ENCODE measurements at places on chromosomes 16 and 17. TPM values are rescaled to one million over a fixed set of nuclear protein-coding genes. Genes with fewer than 3 reads are reported as not detected.

- DNase-seq, result no peak
Observed at GRCh38 chr16:51573191-51573590, 422.1 kb upstream of the SALL1 start.

- DNase-seq, result no peak
Observed at GRCh38 chr17:65830356-65830755, 268.9 kb upstream of the AXIN2 start.

DNA sequence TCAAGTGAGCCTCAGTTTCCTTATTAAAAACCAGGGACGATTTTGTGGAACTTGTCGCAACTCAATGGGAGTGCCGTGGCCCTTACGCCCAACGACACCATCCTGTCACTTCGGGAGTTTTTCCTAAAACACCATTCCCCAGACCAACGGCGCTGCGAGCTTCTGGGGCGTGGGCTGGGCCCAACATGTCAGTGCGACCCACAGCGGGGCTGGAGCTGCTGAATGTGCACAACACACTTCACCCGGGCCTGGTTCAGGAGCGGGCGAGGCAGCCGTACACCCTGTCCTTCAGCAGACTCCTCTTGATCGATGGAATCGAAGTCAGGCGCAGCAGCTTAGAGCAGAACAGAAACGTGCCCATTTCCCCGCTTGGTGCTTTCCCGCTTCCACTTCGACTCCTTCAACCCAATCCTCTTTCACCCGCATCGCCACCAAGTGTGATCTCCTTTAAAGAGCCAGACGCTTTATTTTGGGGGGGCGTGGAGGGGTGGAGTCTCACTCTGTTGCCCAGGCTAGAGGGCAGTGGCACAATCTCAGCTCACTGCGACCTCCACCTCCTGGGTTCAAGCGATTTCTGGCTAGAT is 13.2 kb upstream of the SLC7A5 start:
- DNase-seq, result no peak

DNA sequence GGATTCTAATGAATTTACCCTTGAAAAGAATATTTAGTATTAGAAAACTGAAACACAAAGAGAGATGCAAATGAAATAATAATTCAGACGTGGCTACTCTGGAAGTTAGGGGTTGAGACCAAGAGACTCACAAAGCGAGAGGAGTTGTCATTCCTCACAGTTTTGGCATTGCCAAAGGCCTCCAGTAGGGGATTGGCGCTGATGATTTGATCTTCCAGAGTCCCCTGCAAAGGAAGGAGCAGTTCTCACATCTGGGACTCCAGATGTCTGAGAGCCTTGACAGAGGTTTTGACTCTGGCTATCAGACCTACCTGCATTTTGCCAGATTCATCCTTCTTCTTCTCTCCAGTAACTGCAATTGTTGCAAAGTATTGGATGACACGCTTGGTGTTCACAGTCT is 6.6 kb downstream of the MYH8 start:
- no peak for DNase-seq

- DNase-seq, result no peak
Observed at GRCh38 chr17:78878871-78879527, 24.0 kb downstream of the CEP295NL start.

- no peak for DNase-seq
Observed at GRCh38 chr17:42566215-42566882, 551 bp upstream of the MLX start.

DNA sequence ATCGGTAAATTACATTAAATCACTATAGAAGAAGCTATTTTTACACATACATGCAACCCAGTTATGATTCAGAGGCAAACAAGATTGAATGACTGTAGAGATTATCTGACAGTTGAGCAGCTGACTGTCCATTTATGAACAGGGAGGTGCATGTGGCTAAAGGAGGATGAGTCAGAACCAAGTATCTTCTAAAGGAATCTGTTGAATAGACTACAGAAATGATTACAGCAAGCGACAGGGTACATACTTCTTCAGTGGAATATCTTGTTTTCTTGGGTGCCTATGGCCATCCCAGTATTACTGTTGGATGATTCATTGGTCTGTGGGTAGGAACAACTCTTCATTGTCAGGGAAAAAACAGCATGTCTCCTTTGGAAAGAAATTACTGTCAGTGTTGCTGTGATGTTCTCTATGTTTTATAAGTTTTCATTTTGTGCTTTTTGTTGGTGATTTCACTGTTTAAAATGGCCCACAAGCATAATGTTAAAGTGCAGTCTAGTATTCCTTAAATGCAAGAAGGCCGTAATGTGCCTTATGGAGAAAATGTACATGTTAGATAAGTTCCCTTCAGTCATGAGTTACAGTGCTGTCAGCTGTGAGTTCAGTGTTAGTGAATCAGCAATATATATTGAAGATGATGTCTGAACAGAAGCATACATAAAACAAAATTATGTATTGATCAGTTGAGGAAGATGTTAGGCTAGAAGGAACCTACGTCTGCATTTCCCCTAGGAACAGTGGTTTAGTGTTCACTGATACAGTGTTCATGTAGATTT is 27.0 kb downstream of the CBFB start:
- DNase-seq, result no peak

GRCh38 chr16:2081201-2082084 is 33.7 kb downstream of the TSC2 start:
- no peak for DNase-seq

DNA sequence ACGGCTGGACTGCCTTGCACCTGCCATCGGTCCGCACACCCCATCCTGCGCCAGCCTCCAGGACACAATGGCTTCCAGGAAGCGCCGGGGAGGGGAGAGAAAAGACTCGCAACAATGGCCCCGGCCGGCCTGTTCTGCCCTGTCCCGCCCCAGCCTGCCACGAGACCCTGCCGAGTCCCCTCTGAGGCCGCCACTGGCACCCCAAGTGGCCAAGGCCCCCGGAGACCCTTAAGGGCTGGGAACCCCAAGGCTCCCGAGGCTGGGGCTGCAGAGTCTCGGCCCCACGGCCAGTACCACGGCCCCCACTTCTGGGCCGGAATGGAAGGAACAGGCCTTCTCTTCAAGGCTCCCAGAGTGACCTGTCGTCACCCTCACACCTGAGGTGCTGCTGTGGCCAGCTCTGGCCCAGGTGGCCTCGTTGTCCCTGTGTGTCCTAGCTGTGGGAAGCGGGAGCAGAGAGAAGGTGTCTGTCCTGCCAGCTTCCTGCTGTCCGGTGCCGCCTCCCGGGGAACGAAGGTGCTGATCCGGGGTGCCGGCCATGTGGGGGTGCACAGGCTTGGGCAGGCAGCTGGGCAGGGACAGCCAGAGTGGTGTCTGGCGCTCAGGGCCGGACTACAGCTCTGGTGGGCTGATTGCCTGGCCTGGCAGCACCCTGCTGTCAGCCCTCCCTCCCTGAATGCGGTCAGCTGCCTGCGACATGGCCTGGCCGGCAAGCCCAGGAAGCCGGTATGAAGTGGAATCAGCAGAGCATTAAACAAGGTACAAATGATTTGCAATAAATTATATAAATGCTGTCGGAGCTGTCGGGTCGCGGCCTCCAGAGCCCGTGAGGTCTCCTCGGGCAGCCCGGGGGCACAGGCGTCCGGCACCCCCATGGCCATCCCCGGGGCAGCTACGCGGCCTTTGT is 8.2 kb upstream of the CACNA1H start:
- no peak for DNase-seq

DNA sequence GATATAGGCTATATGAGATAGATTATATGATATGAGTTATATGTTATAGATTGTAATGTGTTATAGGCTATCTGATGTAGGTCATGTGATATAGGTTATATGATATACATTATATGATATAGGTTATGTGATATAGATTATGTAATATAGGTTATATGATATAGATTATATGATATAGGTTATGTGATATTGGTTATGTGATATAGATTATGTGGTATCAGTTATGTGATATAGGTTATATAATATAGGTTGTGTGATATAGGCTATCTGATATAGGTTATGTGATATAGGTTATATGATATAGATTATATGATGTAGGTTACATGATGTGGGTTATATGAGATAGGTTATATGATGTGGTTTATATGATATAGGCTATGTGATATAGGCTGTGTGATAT is 68.5 kb downstream of the RGS9 start:
- DNase-seq, result no peak

DNA sequence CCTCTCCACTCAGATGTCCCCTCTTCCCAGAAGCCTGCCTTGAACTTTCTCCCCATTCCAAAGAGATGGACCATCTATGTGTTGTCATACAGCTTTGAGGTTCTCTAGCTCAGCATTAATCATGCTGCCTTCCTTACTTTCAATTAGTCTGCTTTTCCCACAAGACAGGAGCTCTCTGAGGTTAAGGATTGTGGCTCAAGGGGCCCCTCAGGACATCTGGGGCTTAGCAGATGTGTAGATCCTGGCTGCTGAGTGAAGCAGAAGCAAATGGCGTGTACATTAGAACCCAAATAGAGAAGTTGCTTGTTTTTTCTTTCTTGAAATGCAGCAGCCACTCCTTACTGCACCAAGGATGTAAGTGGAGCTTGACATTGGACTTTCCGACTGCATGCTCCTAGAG is 330.5 kb upstream of the TNRC6C start:
- DNase-seq, result no peak

GRCh38 chr17:77914385-77915254 is 43.9 kb upstream of the TNRC6C start:
- DNase-seq, result no peak

- no peak for DNase-seq
Observed at GRCh38 chr17:33218698-33219601, 74.1 kb downstream of the ASIC2 start.

The FGF11 gene
- total RNA-seq, result 18.8 TPM

DNA sequence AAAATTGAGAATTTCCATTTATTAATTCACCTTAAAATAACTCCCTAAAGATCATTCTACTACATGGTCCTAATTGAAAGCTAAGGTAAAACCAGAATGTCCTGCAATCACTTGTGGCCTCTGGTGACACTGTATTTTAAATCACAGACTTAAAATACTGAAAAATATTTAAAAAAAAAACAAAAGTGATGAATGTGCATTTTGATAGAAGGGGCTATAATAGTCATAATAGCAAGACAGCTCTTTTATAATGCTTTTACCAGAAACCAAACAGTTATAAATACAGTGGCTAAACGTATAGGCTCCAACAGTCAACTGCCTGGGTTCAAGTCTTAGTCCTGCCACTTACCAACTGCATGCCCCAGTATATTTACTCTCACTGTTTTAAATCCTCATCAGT is 21.2 kb downstream of the PHLPP2 start:
- no peak for DNase-seq

DNA sequence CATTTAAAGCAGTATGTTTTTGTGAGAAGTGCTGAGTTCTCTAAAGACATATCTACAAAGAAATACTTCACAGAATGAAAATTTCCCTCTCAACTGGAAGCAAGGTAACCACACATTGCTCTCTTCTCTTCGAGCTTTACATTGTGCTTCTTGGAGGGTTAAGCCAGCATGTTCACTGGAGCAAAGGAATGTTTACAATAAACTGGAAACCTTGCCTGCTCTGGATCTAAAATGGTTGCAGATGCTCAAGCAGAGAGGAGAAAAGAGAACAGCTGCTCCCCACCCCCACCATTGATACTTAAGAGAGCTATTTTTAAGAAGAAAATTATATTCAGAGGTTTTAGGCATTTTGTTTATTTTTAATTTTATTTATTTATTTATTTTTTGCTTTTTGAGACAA is 213.1 kb downstream of the CEP112 start:
- DNase-seq, result no peak

The GSG1L gene
- total RNA-seq, result 0.39 TPM

GRCh38 chr17:79686476-79686875 is 44.3 kb upstream of the ENPP7 start:
- DNase-seq, result no peak

The CCL3 gene
- 5.1 TPM for total RNA-seq

GRCh38 chr17:40091691-40092397 is 8.5 kb downstream of the NR1D1 start:
- no peak for DNase-seq

The TEX14 gene
- total RNA-seq, result 0.18 TPM

- no peak for DNase-seq
Observed at GRCh38 chr17:78585006-78585630, 7.9 kb upstream of the DNAH17 start.

The SYT17 gene
- total RNA-seq, result not detected

- DNase-seq, result no peak
Observed at GRCh38 chr17:65035191-65035590, 21.3 kb downstream of the GNA13 start.

DNA sequence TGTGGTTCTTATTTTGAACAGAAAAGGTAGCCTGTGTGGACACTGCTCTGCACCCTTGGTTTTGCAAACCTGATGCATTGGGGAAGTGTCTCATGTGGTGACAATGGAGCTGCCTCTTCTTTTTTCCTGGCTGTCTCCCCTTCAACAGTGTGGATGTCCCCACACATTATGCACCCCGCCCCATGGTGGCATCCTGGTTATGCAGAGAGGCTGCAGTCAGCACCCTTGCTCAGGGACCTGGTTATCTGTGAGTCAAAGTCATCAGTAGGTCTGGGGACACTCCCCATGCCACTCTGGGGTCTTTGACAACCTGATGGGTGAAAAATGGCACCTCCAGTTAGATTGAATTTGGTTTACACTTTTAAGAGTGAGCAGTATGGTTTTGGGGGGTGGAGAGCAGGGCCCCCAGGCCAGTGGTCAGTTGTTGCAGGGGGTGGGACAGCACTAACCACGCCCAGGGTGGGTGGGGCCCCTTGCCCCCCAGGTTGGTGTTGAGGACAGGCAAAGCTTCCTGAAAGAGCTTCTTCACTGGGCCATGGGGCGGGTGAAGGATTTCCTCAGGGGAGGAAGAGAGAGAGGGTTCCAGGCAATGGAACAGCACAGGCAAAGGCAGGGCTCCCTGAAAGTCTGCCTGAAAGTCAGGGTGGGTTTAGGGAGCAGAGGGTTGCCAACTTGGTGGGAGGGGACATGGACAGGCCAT is 24.6 kb upstream of the KCNJ12 start:
- DNase-seq, result no peak

The SOX15 gene
- 0.34 TPM for total RNA-seq

The CCL4 gene
- 6.5 TPM for total RNA-seq

GRCh38 chr16:57525761-57526160 is 10.6 kb downstream of the CCDC102A start:
- DNase-seq, result no peak

GRCh38 chr16:3759736-3760135 is 42.4 kb upstream of the TRAP1 start:
- no peak for DNase-seq

GRCh38 chr17:1153795-1154546 is 25.8 kb downstream of the ABR start:
- DNase-seq, result no peak

The SOST gene
- total RNA-seq, result not detected

GRCh38 chr17:41942626-41943373 is 12.4 kb downstream of the ODAD4 start:
- DNase-seq, result no peak

DNA sequence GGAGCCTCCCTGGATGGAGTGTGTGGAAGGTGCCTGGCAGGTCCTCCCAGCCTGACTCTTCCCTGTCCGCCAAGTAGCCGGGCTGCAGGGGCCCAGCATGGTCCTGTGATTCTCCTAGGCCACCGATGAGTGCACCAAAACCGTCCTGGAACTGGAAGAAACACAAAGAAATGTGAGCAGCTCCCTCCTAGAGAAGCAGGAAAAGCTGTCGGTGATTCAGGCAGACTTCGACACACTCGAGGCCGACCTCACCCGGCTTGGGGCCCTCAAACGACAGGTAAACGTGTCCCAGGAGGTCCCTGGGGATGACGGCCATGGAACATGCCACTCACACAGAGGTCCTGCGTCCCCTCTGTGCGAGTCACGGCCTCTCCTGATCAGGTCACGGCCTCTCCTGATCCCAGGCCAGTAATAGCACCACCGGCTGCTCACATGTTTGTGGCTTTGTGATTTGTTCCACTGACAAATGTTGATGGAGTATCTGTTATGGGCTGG is 4.2 kb upstream of the GAA start:
- no peak for DNase-seq

GRCh38 chr17:29399634-29400033 is 9.5 kb downstream of the TAOK1 start:
- DNase-seq, result no peak

GRCh38 chr17:64687961-64688360 is 25.9 kb upstream of the SMURF2 start:
- DNase-seq, result no peak
